Activated naive CD4-positive, alpha-beta T cell treated with anti-CD3 and anti-CD28 coated beads, Interleukin-2, amount 50 U/mL, for 72 hours (primary cell): ENCODE measurements at places on chromosomes 1 and 21.

- no peak for DNase-seq
Measured at GRCh38 chr1:36599828-36600227, 117.1 kb upstream of the CSF3R start.

- DNase-seq = no peak
Measured at GRCh38 chr1:66556161-66556611, 22.2 kb downstream of the SGIP1 start.

GRCh38 chr1:166089804-166090203 is 77.0 kb downstream of the FAM78B start:
- DNase-seq = no peak

- DNase-seq = no peak
Measured at GRCh38 chr21:15730484-15731242, 881 bp downstream of the USP25 start.

DNA sequence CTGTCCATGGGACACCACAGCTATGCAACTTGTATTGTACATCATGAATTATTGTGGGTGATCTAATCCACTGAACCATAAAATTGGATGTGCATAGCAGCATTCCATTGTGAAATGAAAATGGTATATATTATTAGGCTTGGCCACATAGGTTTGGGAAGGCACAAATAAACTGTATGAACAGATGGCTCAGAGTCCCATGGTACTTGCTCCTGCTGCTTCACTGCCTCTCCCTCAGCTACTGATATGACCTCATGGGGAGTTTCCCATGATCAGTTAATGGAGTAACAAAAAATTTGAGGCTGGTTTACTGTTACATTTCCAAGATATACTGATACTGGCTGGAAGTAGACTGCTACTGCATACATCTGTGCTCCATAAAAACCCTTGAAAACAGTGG is 152.7 kb upstream of the NEGR1 start:
- no peak for DNase-seq

DNA sequence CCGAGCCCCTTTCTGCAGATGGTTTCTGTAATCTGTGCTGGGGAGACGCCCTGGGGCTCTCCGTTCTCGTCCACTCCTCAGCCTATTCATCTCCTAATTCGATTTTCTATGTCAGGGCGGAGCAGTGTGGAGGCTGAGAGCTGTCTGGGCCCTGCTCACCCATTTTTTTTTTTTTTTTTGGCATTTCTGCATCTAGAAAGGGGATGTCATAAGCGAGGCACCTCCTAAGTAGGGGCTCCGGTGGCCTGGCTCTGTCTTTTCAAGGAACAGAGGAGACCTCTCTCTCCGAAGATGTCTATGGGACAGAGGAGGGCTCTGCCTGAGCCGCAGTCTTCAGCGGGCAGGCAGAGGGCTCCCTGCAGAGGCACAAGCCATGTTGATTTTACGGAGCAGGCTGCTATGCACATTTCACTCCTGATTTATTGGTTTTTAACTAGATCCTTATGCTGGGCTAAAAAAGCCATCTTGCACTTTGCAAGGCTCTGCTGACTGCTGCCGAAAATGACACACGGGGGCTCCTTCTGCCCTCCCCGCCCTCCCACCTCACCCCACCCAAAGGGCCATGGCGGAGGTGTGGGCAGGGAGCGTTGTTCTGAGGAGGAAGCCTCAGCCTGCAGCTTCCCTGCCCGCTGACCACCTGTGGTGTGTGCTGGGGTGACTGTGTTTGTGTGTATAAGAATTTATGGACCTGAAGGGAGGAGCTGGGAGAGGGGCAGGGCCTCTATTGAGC is 71.0 kb downstream of the FOXD2 start:
- no peak for DNase-seq

DNA sequence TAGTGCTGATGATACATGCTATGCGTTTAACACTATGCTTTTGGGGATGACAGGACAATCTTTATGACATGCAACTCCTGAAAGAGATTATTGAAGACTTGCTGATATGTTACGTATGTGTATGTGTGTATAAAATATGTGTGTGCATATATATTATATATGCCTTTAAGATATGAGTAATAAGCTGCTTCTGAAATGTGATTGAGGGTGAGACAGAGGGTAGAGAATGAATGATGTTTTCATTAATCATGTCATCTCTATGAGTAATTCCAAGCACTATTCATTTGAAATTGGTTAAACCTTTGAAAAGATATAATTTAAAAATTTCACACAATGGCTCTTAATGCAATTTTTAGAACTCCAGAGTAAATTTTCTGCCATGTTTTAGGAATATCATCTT is 5.8 kb downstream of the BCL9 start:
- no peak for DNase-seq

DNA sequence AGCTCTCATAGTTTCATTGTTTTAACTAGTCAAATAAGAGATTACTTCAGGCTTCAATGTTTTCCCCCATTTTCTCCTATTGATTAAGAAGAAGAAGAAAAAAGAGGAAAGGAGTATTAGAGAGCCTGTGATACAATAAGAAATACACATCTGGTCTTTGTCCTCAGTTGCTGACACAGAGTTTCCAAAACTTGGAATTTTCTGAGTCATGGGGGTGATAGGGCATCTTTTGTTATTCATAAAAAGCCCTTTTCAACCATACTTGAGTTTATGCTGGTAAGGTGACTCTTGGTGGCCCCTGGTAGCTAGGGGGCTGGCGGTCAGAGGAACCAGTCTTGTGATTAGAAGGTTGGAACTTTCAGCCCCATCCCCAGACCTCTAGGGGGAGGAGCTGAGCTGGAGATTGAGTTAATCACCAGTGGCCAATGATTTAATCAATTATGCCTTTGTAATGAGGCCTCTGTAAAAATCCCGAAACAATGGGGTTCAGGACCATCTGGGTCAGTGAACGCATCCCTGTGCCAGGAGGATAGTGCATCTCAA is 28.9 kb upstream of the KLF18 start:
- DNase-seq = no peak

GRCh38 chr1:92480813-92481598 is 5.7 kb downstream of the GFI1 start:
- no peak for DNase-seq

DNA sequence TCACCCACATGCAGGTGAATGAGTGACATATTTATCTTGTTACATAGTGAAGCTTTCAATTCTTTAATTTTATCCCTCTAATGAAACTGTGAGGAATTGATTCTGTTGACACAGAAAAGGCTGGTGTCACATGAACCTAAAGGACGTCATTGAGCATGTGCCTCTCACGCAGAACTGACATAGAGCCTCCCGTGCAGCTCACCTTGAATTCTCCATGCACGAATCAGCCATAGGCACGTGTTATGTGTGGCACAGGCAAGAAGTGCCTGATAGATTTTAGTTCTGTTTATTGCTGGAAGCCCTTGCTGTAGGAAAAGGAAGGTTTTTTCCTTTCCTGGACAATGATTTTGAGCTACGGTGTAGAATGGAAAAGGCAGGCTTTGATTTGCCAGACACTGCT is 11.3 kb downstream of the ADARB1 start:
- no peak for DNase-seq

DNA sequence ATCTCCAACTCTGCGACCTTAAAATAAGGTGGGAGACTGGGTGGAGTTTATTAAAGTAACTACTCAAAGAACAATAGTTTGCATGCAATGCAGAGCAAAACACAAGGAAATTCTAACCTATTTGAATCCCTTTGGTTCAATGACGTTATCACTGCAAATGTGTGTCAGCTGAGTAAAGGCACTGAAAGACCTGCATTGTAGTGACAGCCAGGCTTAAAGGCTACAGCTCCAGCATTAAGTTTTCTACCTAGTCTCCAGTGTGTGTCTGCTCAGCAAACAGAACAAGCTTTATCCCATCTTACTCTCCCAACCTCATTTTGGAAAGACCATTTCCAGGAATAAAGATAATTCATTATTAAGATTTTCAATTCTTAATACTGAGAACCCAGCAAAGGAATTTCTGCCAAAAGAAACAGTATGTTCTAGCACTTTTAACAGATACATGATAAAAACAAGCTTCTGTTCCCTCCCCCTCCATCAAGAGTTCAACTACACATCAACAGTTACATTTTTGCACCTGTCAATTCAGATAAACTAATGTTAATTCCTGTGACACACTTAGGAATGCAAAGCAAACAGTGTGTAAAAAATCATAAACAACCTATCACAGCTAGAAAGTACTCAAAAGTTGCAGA is 14.2 kb downstream of the PTP4A2 start:
- no peak for DNase-seq

GRCh38 chr1:74199504-74199903 is 1.5 kb downstream of the FPGT start:
- DNase-seq = no peak

DNA sequence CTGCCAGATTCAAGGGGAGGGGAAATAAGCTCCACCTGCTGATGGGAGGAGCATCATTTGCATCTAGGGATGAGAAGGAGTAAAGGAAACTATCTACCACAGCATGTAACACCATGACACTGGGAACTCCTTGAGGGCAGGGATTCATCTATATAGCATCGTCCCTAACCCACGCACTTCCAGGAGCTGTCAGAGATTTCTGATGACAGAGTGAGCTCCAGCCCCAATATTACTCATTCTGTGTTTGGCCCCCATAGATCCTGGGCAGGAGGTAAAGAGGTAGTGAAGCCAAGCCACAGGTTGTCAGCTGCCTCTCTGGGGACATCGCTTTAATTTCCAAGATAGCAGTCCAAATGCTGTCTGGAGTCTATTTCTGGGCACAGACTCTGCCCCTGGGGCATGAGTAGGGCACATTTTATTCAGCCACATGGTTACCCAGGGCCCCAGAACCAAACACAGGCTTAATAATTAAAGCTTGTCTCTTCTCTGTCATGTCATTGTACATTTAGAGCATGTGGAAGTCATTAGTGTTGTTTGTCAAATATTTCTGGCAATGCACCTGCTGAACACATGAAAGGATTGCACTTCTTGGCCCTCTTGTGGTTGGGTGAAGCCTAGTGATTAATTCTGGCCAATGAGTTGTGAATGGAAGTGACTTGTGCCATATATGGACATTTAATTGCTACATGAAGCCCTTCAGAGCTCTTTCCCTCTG is 105.9 kb upstream of the POU3F1 start:
- DNase-seq = no peak

GRCh38 chr1:53732912-53733317 is 6.0 kb downstream of the GLIS1 start:
- no peak for DNase-seq

GRCh38 chr1:53860967-53861411 is 22.9 kb upstream of the NDC1 start:
- DNase-seq = no peak

GRCh38 chr1:147201276-147201675 is 23.9 kb downstream of the FMO5 start:
- DNase-seq = no peak

GRCh38 chr1:180040034-180040433 is 85.4 kb downstream of the CEP350 start:
- DNase-seq = no peak

DNA sequence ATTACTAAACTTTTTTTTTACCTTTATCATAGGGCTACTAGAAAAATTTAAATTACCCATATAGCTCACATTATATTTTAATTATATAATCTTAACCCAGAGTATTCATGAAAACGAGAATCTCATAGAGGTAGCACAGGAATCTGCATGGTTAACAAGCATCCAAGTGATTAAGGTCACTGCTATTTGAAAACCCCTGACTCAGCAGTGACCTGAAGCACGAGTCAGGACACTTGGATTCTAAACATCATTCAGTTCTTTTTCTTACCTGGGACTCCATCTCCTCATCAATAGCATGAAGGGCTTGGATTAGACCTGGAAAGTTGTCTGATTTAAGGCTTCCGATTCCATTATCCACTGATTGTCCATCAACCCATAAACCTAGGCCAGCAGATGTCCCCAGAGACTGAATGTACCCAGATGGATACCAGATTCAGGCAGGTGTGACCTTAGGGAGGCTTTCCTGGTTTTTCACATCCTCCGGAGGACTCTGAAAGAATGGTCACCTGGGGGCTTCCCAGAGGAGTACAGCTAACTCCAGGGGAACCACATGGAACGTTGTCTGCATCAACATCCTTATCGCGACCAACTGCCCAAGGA is 174.3 kb downstream of the SETD4 start:
- no peak for DNase-seq

DNA sequence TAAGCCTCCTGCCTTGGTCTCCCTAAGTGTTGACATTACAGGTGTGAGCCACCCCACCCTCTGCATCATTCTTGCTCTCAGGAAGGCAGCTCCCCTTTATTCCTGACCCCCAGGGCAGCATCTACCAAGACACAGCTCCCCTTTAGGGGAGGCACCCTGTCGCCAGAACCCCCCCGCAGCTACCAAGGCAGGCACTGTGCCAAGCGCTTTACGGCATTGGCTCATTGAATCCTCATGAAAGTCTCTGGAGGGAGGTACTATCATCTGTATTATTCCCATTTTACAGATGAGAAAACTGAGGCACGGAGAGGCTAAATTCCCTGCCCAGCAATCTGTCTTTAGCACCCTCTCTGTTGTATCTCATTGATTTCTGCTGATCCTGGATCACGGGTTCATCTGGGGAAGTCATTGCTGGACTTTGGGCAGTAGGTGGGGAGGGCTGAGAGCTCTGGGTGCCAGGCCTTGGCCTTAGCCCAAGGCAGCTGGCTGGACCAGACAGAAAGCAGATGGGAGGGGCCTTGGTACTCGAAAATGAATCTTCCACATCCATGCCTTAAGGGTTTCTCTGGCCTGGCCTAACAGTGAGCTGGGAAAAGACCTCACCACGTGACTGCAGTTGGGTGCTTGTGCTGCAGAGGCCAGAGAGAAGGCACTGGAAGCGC is 5.9 kb downstream of the PLOD1 start:
- no peak for DNase-seq

DNA sequence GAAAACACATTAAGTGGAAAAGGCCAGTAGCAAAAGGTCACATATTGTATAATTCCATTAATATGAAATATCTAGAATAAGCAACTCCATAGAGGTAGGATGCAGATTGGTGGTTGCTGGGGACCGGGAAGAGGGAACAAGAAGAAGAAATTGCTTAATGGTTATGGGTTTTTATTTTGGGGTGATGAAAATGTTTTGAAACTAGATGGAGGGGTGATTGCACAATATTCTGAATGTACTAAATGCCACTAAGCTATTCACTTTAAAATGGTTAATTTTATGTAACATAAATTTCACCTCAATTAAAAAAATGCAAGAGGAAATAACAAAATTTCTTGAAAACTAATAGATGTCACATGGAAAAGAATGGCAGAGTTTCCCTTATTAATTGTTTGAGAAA is 6.7 kb downstream of the KIAA0040 start:
- DNase-seq = no peak

GRCh38 chr1:156667968-156668709 is 9.1 kb downstream of the NES start:
- no peak for DNase-seq

DNA sequence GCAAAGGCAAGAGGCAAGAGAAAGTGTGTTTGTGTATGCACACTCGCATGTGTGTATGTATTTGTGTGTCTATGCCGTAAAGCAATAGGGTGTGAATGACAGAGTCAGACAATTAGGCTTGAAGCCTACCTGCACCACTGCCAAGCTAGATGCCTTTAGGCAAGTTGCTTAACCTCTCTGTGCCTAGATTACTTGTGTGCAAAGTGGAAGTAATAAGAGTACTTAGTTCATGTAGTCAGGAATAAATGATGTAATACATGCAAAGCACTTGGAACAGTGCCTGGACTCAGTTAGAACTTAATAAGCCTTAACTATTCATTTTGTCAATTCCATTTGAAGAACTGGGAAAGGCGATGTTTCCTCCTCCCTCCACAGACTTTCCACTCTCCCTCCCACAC is 31.7 kb downstream of the LAMB3 start:
- DNase-seq = no peak
